Activated naive CD4-positive, alpha-beta T cell treated with anti-CD3 and anti-CD28 coated beads, Interleukin-2, amount 10 ng/mL, durations not matched to agents 7 days and 5 days (primary cell): ENCODE measurements at places on chromosomes 3 and 15.

DNA sequence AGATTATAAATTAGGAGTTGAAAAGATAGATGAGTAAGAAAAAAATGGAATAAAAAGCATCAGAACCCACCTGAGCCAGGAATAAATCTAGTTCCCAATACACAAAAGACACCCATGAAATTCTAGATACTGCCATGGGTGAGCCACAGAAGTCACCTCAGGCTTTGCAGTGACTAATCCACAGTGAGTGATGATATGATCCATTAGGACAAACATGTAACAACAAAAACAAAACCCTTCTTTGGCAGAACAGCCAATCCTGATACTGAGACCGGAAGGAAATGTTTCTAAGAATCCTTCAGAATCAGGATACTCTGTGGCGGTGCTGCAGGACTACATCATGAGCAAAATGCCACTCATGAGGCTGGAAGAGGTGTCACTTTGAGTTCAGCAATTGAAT, 15.0 kb upstream of the MINDY4B start:
- no peak for DNase-seq

- DNase-seq, result no peak
Observed at GRCh38 chr3:185781759-185782158, 43.1 kb downstream of the IGF2BP2 start.

DNA sequence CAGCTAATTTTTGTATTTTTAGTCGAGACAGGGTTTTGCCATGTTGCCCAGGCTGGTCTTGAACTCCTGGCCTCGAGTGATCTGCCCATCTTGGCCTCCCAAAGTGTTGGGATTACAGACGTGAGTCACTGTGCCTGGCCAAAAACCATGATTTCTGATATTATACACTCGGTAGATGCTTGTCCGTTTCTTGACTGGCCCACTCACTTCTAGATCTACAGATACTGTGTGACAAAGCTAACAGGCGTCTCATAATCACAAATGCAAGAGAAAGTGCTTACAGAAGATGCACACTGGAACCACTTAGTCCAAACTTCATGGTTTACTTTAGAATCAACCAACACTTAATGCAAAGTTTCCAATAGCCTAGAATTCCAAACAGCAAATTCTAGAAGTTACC, 8.4 kb downstream of the PROK2 start:
- no peak for DNase-seq

GRCh38 chr3:43855674-43856299, 165.0 kb downstream of the ABHD5 start:
- peak; percentile 70 for DNase-seq

GRCh38 chr15:58425834-58426233, 6.0 kb upstream of the LIPC start:
- no peak for DNase-seq

GRCh38 chr3:155560594-155560993, 184.3 kb downstream of the PLCH1 start:
- DNase-seq, result no peak

DNA sequence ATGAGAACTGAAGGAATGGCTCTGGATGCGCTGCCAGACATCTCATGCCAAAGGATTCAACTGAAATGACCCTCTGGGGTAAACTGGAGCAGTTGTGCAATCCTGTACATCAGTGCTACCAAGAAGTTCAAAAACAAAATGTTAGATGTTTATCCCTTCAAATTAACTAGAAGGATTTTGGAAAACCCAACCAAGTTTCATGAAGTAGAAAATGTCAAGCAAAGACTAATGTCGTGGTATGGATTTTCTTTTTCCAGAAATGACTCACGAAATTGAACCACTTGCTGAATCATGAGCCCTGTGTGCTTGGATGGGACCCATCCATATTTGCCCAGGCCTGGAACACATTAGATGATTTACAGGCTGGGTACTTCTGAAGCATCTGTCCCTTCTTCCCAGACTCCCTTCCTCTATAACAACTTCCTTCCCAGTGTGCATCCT, 101.6 kb downstream of the LRTM1 start:
- DNase-seq, result no peak

- DNase-seq, result no peak
Observed at GRCh38 chr3:159721324-159721723, 267.3 kb upstream of the IL12A start.

DNA sequence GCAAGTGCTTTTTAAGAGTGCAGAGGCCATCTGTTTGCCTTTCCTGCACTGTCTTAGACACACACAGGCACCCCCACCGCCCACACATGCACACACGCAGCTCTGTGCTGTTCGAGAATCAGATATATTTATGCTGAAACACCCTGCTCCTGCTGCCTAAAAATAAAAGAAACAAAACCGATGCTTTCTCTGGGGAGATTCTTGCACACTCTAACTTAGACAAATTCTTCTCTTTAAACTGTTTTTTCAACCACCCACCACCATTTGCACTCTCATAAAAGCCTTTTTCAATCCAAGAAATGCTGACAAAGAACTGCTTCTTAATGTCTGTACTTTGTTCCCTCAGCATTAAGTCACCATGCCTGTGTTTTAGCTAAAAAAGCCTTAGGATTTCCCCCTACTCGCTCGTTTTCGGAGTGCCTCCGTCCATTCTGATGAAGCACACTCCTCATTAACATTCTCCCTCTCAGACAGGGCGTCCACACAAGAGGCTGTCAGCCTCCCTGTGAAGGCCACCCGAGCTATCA, 26.2 kb downstream of the SLC12A8 start:
- no peak for DNase-seq

- no peak for DNase-seq
Observed at GRCh38 chr15:84953726-84954125, 27.9 kb upstream of the PDE8A start.

DNA sequence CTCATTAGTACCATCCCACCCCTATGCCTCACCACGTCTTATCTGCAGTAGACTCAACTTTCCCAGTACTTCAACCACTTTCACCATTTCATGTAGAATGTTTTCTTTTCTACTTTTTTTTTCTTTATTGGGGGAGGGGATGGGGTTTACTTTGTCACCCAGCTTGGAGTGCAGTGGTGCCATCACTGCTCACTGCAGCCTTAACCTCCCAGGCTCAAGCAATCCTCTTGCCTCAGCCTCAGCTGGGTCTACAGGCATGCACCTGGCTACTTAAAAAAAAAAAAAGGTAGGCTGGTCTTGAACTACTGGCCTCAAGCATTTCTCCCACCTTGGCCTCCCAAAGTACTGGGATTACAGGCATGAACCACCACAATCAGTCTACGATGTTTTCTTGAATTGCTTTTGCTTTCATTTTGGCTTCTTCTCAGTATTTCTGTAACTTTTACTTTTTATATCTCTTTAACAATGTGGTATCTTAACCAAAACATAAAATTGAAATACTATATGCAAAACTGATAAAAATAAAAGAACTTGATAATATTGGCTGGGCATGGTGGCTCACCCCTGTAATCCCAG, 44.9 kb upstream of the CHL1 start:
- no peak for DNase-seq
